SJCRH30 (cell line): ENCODE measurements at places on chromosomes 13 and 19.

- no peak for DNase-seq
Measured at GRCh38 chr19:17943274-17944221, 10.7 kb downstream of the CCDC124 start.

DNA sequence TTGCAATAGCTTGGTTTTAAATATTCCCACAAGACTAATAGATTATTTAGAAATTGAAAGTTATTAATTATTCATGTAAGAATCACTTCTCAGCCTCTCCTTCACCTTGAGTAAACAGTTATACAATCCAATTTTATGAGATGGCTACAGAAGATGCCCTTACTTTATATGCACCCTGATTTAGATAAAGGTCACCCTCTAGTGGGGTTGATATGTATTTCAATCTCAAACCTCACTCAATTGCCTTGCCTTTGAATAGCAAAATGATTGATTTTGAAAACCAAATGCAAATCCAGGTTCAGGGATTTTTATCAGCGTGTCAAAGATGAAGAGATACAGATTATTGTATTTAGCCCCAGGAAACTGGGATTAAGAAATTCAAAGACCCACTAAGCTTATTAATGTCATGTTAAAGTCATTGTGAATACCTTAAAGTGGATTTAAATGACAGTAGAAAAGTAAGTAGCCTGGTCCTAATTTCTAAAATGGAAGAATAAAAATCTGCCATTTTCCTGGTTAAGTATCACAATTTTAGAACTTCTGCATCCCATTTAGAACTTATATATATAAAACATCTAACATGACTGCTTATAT is 305.1 kb downstream of the ITGBL1 start:
- no peak for DNase-seq

GRCh38 chr13:40403509-40404241 is 262.8 kb downstream of the FOXO1 start:
- DNase-seq, result no peak

GRCh38 chr13:59700281-59700680 is 463.4 kb downstream of the DIAPH3 start:
- DNase-seq, result no peak

- DNase-seq, result no peak
Measured at GRCh38 chr13:25046274-25046984, 49.5 kb upstream of the PABPC3 start.
